Effector CD4-positive, alpha-beta T cell (primary cell): ENCODE measurements at places on chromosomes 1 and 21.

- no peak for DNase-seq
Measured at GRCh38 chr1:21337928-21338572, 47.8 kb upstream of the ECE1 start.

DNA sequence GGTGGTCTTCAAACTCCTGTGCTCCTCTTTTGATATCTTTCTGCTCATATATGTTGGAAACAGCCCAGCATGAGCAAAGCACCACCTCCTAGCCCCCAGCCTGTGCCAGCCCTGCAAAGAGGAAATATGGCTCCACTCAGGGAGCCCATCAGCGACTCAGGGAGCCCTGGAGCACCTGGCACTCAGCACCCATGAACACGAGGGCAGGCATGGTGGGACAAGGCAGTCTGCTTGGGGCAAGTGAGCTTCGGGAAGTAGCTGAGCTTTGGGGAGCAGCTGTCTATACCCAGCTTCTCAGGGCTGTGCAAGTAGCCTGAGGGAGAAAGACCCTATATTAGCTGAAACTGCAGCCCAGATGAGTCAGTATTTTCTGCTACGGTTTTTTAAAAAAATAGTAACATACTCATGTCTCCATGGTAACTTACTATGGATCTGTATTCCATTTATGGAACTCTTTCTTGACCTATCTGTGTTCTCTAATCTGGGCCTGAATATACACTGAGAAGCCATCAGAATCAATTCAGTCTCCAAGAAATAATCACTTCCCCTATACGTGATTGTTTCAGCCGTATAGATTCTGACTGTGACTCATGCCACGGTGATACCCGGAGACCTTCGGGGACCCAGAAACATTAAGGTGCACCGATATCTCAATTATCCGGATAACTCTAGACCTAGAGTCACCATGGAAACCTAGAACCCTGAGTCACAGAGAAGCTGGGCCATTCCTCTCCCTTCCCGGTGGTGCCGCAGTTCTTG is 1.5 kb upstream of the ETS2 start:
- DNase-seq = no peak

- DNase-seq = no peak
Measured at GRCh38 chr21:45945868-45946210, 35.7 kb upstream of the COL6A1 start.

GRCh38 chr1:184152974-184153373 is 101.4 kb downstream of the TSEN15 start:
- DNase-seq = no peak

GRCh38 chr1:165896277-165896676 is 68.9 kb downstream of the UCK2 start:
- no peak for DNase-seq

DNA sequence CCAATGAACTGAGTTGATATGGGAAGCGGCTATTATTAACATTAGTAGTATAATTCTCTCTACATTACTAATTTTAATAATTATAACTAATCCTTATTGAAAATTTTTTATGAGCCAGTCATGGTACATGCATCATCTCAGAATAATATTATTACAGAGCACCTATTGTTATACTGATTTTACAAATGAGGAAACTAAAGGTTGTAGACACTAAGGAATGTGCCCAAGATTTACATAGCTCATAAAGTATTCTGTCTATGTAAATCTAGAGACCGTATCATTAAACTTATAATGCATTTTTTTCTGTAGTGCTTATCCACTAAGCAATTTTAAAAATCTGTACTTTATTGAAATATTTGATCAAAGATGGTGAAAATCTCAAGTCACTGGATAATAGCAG is 825.9 kb downstream of the PLA2G4A start:
- DNase-seq = no peak

DNA sequence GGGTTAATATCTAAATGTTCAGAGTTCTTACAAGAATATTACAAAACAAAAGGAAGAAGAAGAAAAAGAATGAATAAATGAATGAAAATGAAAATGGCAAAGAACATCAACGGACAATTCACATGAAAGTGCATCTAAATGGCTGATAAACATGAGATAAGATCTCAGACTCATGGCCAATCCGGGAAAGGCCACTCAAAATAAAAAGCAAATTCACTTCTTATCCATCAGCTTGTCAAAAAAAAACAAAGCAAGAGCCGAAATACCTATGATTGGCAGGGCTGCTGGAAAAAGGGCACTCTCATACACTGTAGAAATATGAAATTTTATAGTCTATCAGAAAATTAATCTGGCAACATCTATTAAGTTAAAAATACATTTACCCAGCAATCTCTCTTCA is 103.6 kb upstream of the EDEM3 start:
- no peak for DNase-seq

- DNase-seq = no peak
Measured at GRCh38 chr1:119960501-119960900, 64.2 kb upstream of the ADAM30 start.

DNA sequence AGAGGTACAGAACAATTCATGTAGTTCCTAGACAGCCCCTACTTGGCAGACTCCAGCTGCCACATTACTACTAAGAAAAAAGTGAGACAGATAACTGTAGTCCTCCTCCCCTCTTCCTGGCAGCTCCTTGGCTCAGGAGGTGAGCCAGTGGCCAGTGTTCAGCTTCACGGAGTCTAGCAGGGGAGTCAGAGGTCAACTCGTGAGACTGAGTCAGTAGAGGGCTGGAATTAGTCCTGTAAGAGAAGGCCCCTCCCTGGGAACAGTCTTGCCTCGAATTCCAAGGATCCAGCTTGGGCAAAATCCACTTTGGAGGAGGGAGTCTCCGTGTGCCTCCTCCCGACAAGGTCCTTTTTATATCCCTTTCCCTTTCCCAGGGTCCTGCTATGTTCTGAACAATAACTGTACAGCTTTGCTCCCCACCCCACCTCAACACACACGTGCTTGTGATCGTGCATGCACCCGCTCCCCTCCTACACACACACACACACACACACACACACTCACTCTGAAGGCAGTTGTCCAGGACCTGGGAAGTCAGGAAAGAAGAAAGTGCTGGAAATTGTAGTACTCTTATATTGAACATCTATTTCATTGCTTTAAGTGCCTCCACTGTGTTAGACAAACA is 22.5 kb upstream of the SLC27A3 start:
- DNase-seq = no peak

GRCh38 chr1:62621907-62622306 is 24.6 kb downstream of the ANGPTL3 start:
- DNase-seq = no peak

DNA sequence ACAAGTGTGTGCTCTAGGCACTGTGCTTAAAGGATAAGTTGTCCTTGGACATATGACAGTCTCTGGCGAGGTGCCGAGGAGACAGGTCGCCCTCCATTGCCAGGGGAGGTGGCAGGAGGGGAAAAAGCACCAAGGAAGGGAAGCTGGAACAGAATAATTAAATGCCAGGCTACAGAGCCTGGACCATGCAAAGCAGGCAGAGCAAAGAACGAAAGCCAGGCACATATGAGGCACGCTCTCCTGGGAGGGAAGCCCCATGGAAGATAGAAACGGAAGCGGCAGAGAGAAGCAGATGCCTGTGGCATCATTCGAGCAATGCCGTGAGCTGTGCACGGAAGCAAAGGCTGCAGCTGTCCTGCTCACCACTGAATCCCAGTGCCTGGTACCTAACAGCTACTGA is 91.2 kb downstream of the JAK1 start:
- DNase-seq = no peak

GRCh38 chr1:160567858-160568682 is 11.2 kb downstream of the CD84 start:
- DNase-seq = peak; percentile 58

DNA sequence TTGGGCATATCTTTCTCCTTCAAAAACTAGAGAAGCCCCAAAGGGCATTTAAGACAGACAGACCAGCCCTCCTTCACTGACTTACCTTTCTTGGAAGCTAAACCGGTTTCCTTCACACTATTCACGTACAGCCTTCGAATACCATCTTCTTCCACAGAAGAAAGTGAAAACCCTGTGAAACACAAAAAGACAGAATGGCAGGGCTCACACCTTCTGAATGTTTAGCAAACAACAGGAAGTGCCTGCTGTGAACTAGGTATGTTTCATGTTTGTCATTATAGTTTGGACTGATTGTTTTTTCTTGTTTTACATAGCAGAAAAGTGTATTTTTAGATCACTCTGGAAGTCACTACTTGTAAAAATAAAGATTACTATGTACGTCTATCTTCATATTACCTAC is 148.6 kb upstream of the KRTAP19-8 start:
- no peak for DNase-seq

DNA sequence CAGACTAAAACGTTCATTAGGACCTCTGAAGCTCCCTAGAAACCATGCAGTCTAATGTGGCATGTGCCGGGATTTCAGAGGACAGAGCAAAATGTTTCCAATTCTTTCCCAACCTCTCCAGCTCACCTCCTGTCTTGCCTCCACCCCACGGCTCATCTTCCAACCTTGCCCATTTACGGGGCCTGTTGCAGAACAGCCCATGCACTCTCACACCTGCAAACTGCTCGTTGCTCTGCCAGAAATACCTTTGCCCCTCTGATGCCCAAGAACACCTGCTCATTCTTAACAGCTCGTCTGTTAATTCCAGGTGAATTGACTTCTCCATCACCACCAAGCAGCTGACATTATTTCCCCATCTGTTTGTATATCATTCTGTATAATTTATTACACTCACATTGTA is 53.9 kb upstream of the LBR start:
- DNase-seq = no peak

DNA sequence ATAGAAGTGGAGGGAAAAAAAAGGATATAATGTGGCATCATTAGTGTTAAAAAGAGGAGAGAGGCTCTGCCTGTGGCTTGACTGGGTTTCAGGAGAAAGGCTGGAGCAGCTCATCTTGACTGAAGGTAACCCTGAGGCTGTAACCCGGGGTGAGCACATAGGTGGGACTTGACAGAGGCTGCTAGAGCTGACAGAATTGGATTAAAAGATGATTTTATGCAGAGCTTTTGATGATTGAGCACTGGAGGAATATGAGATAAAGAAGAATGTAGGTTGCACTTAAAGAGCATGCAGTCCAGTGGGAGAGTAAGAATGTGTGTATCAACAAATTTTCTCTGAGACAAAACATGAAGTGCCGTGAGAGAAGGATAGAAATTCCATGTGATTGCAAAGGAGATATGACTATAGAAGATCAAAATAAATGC is 17.3 kb downstream of the LAMC1 start:
- DNase-seq = no peak

GRCh38 chr1:113630340-113631327 is 128.7 kb downstream of the PHTF1 start:
- no peak for DNase-seq

- no peak for DNase-seq
Measured at GRCh38 chr1:213621077-213621476, 366.7 kb upstream of the PROX1 start.

GRCh38 chr21:31343680-31344480 is at the start of gene TIAM1:
TIAM1 (minus strand) TSS chr21:31344261; CDS start chr21:31266972, 77,289 bp downstream.
- DNase-seq = no peak

DNA sequence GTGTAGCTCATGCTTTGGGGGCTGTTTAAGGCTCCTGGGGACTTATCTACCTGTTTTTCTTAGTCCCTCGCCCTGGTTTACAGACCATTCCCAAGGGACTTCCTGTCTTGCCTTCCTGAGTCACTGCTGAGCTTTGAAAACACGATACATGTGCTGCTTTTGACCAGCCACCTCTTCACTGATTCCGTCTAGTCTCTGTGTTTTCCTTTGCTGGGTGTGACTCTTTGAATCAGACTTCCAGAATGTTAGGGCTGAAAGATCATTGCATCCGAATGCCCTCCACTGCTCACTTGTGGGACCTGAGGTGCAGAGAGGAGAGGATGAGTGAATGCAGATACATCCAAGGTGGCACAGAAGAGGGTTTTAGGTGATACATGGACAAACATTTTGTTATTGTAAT is 35.4 kb upstream of the CITED4 start:
- no peak for DNase-seq

DNA sequence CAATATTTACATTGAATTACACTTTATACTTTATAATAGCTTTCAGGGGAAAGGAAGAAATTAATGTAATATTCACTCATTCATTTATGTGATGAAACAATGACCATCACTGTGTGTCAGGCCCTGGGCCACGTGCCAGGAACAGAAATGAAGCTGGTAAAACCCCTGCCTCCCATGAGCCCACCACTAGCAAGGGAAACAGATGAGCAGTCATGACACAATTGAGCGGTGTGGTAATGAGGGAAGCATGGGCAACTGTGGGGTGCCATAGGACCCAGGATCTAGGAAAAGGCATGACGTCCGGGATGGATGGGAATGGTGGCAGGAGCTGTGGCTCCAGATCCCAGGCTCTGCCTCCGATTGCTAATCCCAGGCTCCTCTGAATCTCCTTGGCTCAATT is 17.0 kb upstream of the SLC5A9 start:
- DNase-seq = no peak

DNA sequence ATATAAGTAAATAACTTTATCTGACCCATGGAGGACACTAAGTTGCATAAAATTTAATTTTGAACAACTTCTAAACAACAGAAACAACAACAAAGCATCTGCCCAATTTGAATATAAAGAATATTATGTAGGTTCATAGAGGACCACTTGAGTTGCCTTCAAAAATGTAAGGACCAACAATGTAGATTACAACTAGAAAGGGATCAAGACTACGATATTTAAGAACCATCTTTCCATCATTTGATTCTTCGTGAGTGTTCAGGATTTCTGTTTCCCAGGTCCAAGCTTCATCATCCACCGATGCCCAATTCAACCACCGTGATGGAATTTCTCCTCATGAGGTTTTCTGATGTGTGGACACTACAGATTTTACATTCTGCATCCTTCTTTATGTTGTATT is at the start of gene OR14C36:
Gene OR14C36 (plus strand): TSS at position 301 of the 400 bp plus-strand sequence. CDS start 0 bp downstream, at position 301.
- no peak for DNase-seq
